ENCODE measurements at places on chromosomes 5 and 9.

DNA sequence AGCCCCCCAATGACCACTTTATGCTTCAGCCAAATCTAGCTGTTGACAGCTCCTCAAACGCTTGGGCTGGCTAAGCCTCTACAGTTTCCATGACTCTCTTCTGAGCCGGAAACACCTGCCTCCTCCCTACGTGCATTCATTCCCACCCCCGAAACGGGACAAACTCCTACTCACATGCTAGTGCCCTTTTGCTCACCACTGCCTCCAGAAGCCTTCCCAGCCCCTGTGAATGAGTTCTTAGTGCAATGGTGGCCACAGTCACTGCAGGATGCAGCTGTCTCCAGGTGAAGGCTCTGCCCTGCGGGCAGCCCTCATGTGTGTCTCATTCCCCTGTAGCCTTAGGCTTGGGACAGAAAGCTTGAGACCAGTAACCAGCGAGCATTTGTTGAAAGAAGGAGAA, 68.8 kb upstream of the DAB2IP start:
- DNase-seq: peak; percentile 47

- no peak for DNase-seq
Observed at GRCh38 chr9:2875218-2875977, 31.5 kb upstream of the PUM3 start.

- no peak for DNase-seq
Observed at GRCh38 chr5:89534331-89534730, 651.3 kb upstream of the MEF2C start.

- DNase-seq: no peak
Observed at GRCh38 chr9:121189006-121189405, 12.7 kb downstream of the RAB14 start.

DNA sequence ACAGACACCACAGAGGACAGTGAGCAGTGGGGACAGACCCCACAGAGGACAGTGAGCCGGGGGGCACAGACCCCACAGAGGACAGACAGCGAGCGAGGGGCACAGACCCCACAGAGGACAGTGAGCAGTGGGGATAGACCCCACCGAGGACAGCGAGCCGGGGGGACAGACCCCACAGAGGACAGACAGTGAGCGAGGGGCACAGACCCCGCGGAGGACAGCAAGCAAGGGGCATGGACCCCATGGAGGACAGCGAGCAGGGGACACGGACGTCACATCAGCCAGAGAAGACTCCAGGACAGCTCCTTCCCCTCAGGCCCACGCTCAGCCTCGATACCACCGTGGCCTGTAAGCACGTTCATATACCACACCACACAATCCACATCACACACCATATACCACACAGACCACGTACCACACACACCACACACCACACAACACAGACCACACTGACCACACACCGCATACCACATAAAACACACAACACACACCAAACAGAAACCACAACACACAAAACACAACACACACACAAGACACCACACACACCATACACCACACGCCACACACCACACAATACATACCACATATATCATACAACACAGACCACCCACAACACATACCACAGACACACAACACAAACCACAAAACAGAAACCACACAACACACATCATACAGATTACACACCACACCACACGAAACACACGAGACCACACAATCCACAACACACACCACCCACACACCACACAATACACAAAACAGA, 5.2 kb upstream of the ZDHHC11 start:
- no peak for DNase-seq
